ENCODE measurements at places on chromosomes 13 and 19.

DNA sequence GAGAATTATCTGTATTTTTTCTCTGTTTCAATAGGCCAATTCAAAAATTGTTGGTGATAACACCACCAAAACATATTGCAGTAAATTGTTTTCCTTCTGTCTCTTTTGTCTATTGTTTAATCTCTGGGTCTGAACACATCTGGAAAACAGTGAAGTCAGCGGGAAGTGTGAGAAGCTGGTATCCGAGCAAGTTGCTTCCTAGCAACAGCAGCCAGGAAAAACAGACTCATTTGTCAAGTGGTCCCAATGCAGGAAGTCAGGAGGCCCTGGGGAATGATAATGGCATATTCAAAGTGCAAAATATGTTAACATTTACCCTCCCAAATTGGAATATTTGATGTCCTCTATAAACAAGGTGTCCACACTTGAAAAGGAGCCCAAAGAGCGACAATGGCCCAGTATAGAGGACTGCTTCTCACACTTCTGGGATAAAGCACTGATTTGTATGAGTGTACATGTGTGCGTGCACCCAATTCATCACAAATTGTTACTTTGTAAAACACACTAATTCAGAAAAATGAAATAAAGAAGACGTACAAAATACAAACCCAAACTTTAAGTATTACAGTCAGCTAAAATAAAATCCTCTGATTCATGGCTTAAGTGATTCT, 515.0 kb downstream of the TBC1D4 start:
- no peak for DNase-seq

GRCh38 chr13:48400850-48401291, 12.0 kb downstream of the LPAR6 start:
- no peak for DNase-seq

GRCh38 chr13:48158290-48158689, 63.4 kb upstream of the MED4 start:
- no peak for DNase-seq

- DNase-seq = no peak
Observed at GRCh38 chr19:34588249-34588648, 88.7 kb downstream of the SCGB2B2 start.

DNA sequence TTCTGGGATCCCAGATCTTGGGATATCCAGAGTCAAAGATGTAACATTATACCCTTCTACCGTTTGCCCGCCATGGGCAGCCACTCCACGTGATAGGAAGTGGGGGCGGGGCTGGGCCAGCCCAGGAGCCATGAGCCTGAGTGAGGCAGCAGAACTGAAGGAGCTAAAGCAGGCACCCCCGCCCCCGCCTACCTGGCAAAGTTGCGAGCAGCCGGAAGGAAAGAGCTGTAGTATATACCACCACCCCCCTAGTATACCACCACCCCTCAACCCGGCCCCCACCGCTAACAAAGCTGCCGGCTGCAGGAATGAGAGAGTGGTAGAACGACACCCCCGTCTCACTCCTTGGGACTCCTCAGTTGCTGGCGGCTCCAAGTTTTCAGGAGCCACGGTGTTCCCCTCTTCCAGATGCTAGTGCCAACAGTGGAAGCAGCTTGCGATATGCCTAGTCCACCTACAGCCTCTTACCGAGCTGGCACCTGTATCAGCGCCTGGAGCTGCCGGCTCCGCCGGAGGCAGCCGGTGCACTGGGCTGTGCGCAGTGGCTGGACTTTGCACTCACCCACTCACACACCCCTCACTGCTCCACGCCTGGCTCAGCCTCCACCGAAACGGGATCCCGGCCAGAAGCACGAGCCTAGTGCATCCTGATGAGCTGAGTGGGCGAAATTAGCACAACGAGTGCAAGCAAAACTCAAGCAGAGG, 230.7 kb upstream of the PRR20A start:
- no peak for DNase-seq

DNA sequence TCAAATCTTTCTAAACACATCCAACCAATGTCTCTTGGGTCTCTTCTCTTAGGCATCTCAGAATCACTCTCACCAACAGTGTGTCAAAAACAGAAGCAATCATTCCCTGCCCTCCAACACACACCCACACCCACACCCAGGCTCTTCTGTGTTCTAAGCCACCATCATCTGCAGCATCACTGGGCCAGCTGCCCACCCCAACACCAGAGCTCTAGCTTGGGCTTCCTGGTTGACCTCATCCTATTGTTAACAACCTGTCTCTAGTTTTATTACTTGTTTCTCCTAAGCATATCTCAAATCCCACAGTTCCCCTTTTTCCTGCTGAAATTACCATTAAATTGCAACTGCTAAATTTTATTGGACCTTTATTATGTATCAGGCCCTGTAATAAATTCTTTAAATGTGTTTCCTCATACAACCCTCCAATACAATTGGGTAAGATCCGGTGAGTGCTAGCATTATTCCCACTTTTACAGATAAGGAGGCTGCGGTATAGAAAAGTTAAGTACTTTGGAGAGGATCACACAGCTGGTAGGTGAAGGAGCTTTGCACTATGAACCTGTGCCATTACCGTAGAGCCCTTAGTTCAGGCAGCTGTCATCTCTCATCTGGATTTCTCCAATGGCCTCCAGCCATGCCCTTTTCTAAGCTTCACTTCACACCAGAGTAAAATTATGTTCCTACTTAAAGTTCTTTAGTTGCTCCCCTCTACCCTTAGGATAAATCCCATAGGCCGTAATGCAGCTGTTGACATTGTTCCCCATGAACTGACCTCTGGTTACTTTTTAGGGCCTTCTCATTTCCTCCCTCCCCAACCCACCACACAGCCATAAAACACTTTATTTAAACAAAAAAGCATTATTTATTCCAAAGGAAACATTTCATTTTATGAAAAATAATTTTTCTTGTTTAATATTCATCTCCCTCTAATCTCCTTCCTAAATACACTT, 227.7 kb downstream of the B3GLCT start:
- DNase-seq = no peak

GRCh38 chr13:33876716-33877394, 58.9 kb downstream of the RFC3 start:
- no peak for DNase-seq

DNA sequence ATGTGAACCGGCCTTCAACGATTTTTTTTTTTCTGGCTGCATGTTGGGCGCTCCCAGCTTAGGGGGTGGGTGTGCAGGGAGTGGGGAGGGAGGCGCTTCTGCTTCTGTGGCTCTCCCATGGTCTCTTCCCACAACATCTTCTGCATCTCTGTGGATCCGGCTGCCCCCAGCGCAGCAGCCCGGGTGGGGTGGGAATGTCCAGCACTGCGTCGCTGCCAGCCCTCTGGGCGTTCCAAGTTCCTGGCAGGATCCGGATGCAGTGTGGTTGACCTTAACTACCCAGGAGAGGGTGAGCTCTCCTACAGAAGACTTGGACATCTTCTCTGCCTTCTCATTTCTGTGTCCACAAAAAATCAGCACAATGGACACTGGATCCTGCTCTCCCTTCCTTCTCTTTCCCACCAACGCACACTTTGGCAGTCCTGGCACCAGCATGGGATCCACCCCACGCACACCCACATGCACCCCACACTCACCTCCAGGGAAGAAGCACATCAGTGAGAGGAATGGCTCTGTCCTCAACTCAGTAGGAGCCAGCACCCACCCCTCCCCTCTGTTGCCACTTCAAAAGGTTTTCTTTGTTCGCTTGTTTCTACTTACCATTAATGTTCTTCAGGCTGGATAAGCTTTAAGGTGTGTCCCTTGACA, 177.3 kb downstream of the COL4A1 start:
- DNase-seq = no peak

DNA sequence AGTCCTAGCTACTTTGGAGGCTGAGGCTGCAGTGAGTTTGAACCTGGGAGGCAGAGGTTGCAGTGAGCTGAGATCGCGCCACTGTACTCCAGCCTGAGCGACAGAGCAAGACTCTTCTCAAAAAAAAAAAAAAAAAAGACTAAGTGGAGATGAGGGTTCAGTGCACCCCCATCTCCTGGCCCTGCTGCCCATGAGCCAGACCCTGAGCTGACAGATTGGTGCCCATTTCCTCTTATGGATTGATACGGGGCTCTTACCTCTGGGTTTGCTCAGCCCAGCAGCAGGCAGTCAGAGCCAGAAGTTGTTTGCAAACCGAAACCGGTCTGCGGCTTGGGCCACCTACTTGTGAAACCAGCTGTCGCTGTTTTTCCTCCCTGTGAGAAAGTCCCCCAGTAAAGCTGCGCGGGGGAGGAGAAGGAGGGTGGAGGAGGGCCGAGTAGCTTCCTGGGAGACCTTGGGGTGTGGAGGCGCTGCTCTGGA, 36.9 kb downstream of the ARRDC2 start:
- peak; percentile 90 for DNase-seq

- no peak for DNase-seq
Observed at GRCh38 chr19:13765395-13766094, 1.2 kb downstream of the MRI1 start.

GRCh38 chr13:21538753-21539152, 65.2 kb downstream of the MICU2 start:
- DNase-seq = no peak

- no peak for DNase-seq
Observed at GRCh38 chr13:111790621-111791020, 276.3 kb upstream of the SOX1 start.

GRCh38 chr13:33728271-33729037, 89.5 kb upstream of the RFC3 start:
- peak; percentile 27 for DNase-seq

DNA sequence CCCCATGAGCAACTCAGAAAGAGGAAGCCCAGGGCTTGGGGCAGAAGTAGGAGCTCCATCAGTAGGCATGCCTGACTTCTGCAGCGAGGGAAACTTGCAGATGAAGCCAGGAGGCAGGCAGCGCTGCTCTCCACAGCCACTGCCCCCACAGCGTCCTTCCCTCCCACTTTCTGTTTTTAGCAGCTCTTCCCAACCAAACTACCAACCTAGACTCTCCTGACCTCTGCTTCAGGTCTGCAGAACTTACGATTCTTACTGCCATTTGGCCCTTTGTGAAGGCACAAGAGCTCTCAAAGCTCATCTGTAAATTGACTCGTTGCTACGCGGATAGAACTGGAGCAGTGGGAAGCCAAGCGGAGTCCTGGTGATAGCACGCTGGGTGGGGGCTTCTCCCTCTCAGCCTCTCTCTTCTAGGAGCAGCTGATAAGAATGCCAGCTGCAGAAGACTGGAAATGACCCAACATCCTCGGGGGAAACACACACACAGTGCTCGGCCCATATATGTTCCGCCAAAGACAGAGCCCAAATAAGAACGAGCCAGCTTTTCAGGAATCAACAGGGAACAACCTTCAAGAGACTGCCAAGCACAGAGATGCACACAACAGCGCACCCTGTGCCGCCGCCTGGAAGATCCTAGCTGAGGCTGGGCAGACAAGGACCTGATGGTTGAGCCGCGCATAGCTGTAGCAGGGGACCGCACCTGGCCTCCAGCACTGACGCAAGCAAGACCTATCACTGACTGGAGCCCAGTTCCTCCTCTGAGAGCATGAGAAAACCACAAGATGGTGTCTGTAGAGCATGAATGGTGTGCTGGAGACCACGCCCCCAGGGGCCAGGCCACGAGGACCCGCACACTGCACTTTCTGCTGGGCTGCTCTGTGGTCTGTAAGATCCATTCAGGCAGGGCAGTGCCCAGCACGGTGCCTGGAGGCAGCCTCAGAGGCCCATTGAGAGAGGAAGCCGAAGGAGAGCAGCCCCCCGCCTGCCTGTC, 15.9 kb upstream of the SLC35E1 start:
- DNase-seq = peak; percentile 86

GRCh38 chr19:1848399-1849131, at the start of gene REXO1:
Gene REXO1 (minus strand): TSS chr19:1848483. CDS start chr19:1848358, 125 bp downstream.
- DNase-seq = peak; percentile 94

GRCh38 chr13:58858870-58859371, 1227.4 kb downstream of the PCDH17 start:
- DNase-seq = no peak

GRCh38 chr19:43749898-43750297, 4.9 kb downstream of the SMG9 start:
- DNase-seq = no peak

GRCh38 chr13:107170270-107170931, 602.5 kb upstream of the ARGLU1 start:
- DNase-seq = no peak

GRCh38 chr13:103224804-103225203, 158.6 kb upstream of the SLC10A2 start:
- DNase-seq = no peak

GRCh38 chr13:92513672-92514071, 712.9 kb upstream of the GPC6 start:
- no peak for DNase-seq

DNA sequence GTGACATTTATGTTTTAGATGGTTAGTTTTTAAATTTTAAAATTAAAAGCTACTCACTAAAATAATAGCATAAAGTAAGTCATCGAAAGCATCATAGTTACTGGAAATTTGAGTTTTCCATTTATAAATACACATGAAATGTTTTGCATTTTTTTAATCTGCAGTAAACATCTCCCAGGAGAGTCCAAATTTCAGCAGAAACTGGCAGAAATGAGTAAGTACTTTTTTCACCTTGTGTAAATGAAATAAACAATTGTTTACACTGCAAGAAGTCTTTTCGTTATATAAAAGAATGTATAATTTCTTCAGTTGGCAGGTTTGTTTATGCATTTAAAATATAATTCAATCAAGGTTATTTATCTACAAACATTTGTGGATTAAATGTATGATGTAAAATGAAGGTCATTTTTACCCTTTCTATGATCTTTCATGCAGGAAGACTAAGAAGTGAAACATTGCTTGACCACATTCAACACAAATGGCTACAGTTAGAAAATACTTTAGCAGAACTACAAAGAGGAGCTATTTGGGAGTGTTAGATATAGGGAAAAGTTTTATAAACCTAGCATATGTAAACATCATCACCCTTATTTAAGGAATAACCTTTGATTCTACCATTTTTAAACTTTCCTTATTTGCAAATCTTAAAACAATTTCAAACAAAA, 55.6 kb downstream of the RCBTB2 start:
- DNase-seq = no peak

DNA sequence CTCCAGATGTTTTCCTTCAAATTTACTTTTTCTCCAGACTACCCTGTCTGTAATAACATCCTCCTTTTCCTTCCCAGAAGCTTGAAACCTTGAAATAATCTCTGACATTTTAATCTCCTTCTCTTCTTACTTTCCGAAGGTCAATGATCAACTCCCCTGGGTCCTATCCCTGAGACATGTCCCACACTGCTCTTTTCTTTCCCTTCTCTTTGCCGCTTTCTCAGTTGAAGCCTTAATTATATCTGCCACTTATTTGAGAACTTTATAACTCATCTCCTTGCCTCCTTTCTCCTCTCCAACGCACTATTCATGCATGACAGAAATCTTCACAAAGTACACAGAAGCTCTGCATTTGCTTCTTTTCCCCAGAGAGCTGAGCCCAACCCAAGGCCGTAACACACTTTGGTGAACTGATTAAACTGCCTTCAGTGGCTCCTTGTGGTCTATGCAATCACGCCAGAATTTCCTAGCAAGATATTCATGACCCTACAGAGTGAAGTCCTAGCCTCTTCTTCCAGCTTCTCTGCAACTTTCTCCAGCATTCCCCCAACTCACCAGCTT, 9.2 kb upstream of the WASF3 start:
- DNase-seq = no peak

- DNase-seq = no peak
Observed at GRCh38 chr19:5929625-5930024, 15.6 kb downstream of the CAPS start.
